Naive thymus-derived CD8-positive, alpha-beta T cell (primary cell): ENCODE measurements at places on chromosomes 6 and 20. TPM values are rescaled to one million over a fixed set of nuclear protein-coding genes. Genes with fewer than 3 reads are reported as not detected.

DNA sequence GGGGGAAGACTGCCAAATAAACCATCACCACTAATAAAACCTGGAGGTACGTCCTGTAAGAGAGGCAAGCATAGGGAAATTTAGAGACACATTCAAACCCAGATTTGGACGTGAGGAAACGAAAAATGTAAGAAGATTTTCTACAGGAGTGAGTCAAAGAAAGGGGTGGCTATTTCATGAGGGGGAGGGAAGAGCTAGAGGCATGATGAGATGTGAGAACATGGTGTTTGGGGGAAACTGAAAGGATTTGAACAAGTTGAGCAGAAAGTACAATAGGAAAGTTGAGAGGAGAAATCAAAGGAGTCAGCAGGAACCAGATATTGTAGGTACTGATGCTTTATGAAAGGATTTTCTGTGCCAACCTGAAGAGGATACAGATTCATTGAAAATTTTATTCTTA lies 179.1 kb upstream of the HS3ST5 start:
- no peak for DNase-seq

- no peak for DNase-seq
Observed at GRCh38 chr6:116398316-116399010, 27.7 kb downstream of the DSE start.

DNA sequence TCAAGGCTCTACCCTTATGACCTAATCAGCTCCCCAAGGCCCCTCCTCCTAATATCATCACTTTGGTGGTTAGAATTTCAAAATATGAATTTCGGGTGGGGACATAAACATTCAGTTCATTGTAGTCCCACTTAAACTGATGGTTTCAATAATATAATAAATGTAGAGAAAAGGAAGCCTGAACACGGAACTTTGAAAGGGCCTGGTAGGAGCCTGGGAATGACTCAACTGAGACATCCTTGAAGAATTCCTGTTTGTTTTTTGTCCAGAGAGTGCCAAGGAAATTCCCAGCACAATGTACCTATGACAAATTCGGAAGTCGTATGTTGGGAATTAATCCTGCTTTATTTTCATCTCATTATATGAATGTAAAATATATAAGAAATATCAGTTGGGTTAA lies 457.9 kb downstream of the PLCB1 start:
- DNase-seq: no peak

DNA sequence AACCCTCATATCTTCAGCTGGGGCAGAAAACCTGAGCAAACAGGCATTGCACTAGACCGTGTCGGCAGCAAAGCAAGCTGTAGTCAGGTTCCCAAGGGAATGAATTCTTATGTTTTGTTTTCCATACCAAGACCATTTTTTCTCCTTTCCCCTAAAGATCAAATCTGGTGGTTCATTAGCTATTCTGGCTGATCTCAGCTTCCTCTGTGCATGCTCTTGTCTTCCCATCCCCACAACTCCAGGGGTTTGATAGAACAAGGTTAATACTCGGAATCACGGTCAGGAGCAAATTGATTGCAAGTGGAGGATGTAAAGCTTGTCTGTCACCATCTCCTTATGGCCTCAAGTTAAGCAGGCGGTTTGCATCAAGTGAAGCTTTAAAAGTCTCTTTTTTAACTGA lies 778.8 kb downstream of the KIF16B start:
- DNase-seq: no peak

DNA sequence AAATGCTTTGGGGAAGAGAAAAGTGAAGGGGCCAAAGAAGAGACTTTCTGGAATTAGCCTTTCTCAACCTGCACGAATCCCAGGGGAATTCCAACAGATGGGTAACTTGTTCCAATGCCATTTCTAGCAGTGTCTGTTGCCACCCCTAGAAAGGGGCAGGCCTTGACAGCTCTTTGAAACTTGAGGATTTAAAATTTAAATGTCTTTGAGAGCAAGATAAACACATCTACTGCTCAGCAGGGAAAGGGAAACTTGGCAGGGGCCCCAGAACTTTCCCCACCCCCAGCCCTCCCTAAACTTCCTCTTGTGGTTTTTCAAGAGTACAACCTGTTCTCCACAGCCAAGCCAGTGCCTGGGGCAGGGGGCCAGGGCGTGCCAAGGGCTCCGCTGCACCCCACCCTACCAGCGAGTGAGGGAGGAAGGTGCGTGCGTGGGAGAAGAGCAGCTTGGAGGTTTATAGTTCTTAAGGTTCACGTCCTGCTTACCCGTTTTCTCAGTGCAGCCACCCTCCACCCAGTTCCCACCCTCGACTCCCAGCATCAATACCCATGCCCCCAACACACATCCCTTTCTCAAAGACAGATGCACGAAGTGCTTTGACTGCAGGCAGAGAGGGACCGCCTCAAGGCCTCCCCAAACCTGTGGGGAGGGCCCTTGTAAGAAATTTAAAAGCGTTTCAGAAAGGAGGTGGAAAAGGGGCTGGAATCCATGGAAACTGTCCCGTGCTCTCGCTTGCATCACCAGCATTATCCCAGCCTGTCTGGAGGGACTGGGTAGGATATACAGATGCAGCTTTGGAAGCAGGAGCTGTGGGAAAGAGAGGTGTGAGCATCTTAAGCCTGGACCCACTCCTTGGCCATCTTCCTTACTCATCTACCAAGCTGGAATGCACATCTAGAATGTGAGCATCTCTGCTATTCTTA lies 4.5 kb upstream of the TAF8 start:
- DNase-seq: peak; percentile 97

- DNase-seq: no peak
Observed at GRCh38 chr6:104477569-104477968, 382.1 kb downstream of the HACE1 start.

- no peak for DNase-seq
Observed at GRCh38 chr20:64053841-64054661, 4.6 kb upstream of the SOX18 start.

DNA sequence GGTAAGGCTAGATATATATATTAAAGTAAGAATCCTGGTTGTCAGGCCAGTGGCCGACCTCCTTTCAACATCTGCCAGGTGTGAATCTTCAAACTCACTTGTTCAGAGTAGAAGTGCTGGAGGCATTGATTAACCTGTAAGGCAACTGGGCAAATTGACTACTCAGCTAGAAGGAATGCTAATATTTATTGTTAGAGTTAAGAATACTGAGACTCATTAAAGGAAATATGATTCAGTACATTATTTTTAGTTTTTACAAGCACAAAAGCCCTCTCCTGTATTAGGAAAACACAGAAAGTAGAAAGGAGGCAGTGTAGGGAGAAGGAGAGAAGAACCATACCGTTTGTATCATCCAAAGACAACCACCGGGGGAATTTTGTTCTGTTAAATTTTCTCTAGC lies 53.5 kb downstream of the RIPOR2 start:
- no peak for DNase-seq

DNA sequence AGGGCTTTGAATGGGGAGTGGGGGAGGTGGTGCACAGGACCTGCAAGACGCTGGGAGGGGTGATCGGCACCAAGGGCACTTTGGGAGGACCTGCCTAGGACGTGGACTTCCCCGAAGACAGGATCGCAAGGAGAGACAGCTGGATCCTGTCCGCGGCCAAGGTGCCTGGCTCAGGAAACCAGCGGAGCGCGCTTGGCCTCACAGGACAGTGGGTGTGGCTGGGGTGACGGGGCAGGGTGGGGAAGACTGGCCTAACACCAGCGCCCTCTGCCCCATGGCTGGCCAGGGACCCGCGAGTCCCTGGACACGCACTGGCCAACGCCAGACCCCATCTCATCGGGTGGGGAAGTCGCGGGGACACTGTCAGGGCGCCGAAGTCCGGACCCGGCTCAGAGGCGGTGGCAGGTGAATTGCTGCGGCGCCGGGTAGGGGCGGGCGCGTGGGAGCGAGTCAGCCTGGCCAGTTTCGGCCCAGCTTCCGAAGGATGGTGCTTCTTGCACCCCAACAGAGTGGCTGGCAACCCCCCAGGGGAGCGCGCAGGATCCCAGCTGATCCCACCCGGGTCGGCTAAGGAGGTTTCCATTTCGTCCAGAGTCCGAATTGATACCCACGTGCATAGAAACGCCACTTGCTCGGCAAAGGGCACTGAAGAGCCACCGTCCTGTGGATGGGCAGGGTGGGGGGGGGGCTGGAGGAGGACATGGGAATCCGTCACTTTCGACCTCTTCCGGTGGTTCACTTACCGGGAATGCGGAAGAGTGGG lies 785 bp upstream of the THBD start:
- DNase-seq: no peak

- no peak for DNase-seq
Observed at GRCh38 chr20:49452011-49452482, 30.4 kb downstream of the KCNB1 start.

GRCh38 chr20:63152322-63153253 lies 63.3 kb downstream of the YTHDF1 start:
- no peak for DNase-seq

- DNase-seq: no peak
Observed at GRCh38 chr6:55853008-55854001, 22.1 kb downstream of the BMP5 start.

- no peak for DNase-seq
Observed at GRCh38 chr6:132198896-132199295, 202.4 kb downstream of the MOXD1 start.

- DNase-seq: no peak
Observed at GRCh38 chr20:37390503-37390890, 44.6 kb downstream of the SRC start.

DNA sequence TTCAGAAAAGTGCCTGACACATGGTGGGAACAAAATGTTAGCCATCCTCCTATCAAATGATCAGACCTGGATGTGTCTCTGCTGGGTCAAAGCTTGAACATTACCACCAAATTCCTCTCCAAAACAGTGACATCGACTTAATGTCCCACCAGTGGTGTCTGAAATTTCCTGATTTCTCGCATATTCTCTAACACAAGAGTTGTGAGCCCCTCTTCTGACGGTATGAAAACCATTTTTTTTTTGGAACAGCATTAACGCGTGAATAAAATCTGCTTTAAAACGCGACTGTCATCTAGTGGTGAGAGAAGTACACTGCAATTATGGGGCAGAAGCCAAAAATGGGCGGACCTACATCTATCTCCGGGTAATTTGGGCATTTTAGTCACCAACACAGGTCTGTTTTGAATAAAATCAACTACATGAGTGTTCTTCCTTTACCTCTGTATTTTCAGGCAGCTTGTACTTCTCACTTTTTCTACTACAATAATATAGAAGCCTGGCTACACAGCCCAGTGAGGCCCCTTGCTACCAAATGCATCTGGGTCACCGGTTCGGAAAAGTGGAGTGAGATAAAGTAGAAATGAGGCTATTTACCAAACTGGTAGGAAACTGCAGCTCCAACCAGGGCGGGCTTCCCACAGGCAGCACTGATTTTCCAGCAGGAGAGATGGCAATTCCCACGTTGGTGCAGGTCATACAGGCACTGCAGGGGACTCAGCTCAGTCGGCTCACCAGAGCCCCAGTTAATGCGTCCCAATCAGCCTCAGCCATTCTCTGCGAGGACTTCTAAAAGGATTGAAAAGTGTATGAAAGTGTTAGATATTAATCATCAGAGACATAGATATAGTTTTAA lies 27.4 kb downstream of the MGME1 start:
- DNase-seq: peak; percentile 63

GRCh38 chr6:33599413-33599938 lies 19.4 kb upstream of the BAK1 start:
- DNase-seq: no peak

DNA sequence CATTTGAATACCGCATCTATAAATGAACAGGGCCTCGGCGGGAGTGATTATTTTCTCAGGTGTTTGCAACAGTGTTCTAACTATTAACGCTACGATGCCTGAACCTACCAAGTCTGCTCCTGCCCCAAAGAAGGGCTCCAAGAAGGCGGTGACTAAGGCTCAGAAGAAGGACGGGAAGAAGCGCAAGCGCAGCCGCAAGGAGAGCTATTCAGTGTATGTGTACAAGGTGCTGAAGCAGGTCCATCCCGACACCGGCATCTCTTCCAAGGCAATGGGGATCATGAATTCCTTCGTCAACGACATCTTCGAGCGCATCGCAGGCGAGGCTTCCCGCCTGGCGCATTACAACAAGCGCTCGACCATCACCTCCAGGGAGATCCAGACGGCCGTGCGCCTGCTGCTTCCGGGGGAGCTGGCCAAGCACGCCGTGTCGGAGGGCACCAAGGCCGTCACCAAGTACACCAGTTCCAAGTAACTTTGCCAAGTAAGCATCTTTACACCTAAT lies 70.9 kb downstream of the HFE start:
- DNase-seq: no peak

DNA sequence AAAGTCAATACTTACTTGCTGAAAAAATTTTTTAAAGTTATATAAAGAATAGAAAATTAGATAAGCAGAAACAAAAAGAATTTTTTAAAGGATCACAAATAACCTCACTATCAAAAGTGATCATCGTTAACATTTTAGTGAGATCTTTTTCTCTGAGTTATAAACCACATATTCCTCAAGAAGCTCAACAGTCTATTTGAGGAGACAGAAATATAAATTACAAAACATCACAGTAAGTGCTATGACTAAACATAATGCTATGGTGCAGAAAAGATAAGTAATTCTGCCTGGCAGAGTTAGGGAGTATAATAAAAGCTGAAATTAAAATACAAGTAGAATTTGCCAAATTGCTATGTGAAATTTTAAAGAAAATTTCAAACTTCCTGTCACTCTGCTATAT lies 226.7 kb downstream of the LMBRD1 start:
- no peak for DNase-seq

- no peak for DNase-seq
Observed at GRCh38 chr6:144647971-144648651, 363.0 kb downstream of the UTRN start.

DNA sequence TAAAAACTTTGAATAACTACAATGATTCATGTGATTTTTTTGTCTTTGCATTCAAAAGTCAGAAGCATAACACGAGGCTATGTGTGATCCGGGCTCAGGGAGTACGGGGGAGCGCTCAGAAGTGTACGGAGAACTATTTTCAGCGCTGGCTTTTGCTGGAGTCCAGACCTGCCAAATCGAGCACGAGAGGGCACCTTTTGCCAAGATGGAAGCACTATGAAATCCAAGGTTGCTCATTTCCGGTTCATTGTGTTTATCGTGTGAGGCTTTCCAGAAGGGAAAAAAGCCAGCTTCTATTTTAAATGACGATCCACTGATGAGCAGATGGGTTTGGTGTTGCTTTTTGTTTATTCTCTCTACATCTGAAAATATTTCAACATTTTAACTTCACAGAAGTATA lies 11.3 kb downstream of the RAMACL start:
- no peak for DNase-seq

DNA sequence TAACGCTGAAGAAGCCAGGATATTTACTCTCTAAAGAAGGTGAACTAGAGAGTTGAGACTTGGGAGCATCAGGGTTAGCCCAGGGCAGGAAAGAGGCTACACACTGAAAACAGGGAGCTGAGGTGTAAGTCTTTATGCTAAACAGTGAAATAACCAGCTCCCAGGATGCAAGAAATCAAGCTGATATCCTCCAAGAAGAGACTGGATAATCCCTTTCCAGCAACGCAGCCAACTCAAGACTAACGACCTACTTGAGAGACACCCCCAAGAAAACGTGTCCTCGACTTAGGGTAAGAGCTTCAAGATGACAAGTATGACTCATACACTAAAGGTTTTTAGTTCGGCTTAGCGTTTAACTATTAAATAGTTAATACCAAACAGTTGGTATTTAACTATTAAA lies 202.2 kb downstream of the TASP1 start:
- DNase-seq: no peak

SIRPD gene
- 0.58 TPM for total RNA-seq

SLC2A10 gene
- total RNA-seq: 0.83 TPM

HLA-A gene
- total RNA-seq: 2,115 TPM

OR12D2 gene
- total RNA-seq: not detected

ARHGAP40 gene
- total RNA-seq: not detected
